Activated B cell treated with CpG ODN at 0.5 μM for 24 hours (primary cell): ENCODE measurements at places on chromosomes 16 and 17.

DNA sequence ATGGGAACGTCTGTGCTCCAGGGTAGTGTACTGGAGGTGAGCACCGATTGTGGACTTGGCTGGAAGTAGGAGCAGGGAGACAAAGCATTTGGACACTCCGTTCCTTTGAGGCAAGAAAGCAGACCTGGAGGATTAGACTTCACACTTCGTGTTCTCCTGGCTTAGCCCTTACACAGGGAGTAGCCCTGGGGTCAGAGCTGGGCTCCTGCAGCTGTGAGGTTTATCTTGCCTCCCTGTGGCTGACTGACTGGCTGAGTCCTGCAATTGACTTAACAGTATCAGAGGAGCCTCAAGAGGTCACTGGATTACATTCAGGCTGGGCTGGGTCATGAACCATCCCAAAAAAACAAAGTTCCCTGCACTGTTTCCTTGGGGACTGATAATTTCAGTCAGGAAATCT is 37.1 kb downstream of the MPRIP start:
- no peak for DNase-seq

DNA sequence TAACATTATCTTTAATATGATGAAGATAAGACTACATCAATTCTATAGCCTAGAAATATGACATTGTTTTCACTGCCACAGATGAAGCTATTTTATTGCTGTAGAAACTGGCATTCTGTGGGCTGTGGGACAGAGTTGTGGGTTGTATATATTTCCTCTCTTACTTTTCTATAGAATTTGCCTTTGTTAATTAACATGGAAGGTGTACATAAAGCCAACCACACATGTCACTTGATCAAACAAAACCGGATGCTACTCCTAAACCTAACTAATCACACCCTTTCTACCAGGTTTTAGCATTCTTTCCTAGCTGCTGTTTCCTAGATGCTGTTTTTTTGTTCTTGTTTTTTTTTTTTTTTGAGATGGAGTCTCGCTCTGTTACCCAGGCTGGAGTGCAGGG is 81.2 kb upstream of the ATP2A3 start:
- no peak for DNase-seq

DNA sequence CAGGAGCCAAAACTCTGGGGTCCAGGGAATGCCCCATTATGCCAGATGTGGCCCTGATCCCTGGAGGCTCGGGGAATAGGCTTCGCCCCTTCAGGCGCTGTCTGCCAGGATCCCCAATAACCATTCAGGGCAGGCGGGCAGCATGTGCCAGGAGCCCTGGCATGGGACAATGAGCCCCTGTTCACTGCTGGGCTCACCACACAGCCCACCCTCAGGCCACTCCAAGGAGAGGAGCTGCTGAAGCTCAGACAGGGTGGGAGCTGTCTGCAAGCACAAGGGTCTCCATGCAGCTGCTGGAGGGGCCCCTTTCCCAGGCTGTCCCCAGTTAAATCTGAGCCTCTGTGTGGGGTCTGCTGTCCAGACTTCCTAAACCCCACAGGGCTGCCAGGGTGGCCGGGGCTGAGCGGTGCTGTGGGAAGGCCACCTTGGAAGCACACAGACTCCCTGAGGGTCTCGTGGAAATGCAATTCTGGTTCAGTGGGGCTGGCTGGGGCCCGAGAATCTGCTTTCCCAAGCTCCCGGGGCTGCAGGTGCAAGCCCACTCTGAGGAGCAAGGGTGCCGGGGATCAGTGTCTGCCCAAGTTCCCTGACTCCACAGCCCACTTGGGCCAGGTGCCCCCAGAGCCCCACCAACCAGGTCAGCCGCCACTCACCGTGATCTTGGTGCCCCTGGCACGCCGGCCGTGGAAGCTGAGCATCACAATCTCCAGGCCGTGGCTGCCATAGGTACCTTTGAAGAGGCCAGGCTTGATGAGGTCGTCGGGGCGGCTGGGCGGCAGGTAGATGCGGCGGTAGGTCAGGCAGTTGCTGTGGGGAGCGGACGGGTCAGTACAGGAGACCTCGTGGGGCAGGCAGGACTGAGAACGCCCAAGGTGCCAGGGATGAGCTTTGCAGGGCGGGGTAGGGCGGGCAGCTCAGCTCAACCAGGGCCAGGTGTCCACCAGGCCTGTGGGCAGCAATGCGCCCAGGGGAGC is 17.7 kb upstream of the C16orf95 start:
- DNase-seq, result no peak

GRCh38 chr16:19879241-19879792 is 5.3 kb downstream of the GPRC5B start:
- DNase-seq, result no peak
